ENCODE measurements at places on chromosomes 3 and 15.

- no peak for DNase-seq
Measured at GRCh38 chr15:49831206-49831965, 210.5 kb downstream of the DTWD1 start.

DNA sequence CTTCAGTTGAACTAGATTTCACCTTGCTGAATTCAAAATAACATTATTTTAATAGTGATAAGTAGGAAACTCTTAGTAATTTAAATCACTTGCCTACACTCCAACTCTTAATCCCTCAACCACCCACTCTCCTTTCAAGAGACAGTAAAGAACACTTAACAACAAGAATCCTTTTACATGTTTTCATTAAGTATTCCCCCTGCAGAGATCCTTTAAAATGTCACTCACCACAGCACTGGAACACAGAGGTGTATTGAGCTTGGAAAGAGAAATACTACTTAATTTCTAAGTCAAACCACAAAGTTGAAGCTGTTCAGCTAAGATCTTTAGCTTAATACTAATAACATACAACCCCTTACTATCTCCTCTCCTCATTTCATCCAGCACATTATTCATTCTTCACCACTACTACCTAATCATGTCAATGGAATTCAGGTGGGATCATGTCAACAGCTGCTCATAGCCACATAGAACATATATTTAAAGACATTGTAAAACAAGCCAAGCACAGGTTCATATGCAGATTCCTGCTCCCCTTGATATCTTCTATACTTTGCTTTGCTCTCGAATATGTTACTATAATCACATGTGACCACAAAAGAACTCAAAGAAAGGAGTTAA, 40.5 kb downstream of the IMPG2 start:
- no peak for DNase-seq

DNA sequence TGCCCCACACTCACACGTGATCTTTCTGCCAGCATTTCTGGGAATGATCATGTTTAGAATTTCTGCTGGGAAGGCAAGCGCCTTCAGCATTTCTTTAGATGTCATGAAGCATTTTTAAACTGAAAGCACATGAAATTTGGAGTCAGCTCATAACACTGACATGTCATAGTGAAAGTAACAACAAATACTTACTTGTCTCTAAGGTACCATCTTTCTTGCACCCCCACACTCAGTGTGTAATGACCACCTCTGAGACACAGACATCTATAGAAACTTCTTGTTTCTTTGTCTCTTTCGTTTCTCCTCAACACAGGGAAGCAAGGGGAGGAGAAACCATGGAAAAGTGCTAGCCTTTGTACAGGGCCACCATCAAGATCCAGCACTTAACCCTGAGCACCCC, 171.7 kb downstream of the RORA start:
- DNase-seq: no peak

- DNase-seq: no peak
Measured at GRCh38 chr3:116034794-116035193, 410.5 kb downstream of the LSAMP start.

DNA sequence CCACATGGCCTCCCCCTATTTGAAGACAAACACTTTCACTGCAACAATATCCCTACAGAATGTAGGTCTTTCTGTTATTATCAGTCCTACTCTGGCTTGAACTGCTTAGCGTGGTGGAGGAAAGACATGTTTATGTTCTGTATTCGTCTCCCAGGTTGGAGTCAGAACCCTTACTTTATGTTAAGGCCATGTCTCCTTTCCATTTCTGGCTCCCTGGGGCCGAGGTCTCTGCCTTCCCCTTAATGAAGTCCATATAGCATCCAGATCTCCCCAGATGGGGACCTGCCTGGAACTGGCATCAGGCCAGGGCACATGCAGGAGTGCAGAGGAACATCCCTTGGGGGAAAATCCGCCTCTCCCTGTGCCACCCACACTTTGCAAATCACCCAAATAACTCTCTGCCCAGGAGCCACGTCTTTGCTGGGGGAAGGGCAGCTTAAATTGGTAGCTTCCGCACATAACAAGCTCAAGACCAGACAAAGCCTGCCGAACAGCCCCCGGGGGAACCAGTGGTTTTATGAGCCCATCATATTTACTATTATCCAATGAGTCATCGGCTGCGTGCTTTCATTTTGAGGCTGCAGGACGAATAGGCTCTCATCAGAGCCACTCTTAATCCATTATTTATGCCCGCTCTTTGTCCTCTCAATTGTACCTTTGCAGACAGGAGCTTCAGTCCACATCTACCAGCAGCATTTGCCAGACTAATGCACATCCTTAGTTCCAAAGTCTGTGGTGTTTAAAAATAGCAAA, 237.0 kb downstream of the UACA start:
- no peak for DNase-seq

DNA sequence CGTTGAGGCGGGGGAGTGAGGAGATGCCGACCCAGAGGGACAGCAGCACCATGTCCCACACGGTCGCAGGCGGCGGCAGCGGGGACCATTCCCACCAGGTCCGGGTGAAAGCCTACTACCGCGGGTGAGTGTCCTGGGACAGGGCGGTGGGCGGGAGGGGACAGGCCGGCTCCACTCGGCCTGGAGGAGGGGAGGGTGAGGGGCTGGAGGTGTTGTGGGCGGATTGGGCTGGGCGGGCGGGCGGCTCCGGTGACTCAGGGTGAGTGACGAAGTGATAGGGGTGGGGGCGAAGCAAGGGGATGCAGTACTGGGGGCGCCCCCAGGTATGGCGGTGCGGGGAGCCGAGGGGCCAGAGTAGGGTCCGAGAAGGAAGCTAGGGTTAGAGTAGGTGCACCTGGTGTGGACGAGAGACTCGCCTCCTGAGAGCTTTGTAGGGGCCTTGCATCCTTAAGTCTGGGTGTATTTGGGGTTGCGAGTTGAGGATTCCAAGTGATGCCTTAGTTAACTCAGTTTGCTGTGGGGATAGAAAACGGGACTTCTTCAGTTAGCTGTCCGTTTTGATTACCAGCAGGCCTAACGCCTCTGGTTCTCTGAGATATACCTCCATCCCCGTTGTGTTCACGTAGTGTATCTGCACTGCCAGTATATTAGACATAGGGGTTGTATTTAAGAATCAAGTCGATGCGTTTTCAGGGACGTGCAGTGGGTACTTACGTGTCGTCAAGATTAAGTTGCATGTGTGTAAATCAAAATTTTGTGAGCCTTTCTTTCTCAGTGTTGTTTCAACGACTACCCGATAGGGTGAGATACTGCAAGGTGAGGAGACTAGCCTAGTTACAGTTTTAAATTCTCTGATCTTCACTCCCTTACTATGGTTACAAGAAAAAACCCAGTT, 670 bp downstream of the PRKCI start:
- peak; percentile 2 for DNase-seq

- DNase-seq: no peak
Measured at GRCh38 chr15:45435124-45435903, 57.0 kb upstream of the GATM start.

- DNase-seq: no peak
Measured at GRCh38 chr15:50531163-50531562, 15.3 kb downstream of the USP50 start.

- DNase-seq: peak; percentile 15
Measured at GRCh38 chr3:176514297-176514696, 683.0 kb downstream of the TBL1XR1 start.

- no peak for DNase-seq
Measured at GRCh38 chr3:19216669-19217337, 68.5 kb downstream of the KCNH8 start.

GRCh38 chr3:132399054-132399929, 18.0 kb upstream of the DNAJC13 start:
- DNase-seq: peak; percentile 15

DNA sequence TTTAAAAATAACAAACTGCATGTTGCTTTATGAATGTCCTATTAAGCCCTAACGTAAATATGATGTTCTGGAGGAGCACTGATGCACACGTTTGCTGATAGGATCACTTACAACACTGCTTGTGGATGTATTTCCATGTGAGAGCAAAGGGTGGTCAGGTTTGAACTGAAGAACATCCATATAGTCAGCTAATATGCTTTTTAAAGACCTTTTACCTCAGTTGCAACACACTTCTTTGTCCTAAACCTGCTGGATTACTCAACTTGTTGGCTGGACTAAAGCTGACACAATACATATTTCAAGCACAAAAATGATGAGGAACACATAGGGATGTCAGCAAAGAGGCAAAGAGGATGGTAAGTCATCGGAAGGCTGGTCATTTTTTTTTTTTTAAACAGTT, 186.6 kb downstream of the TIGIT start:
- no peak for DNase-seq

GRCh38 chr3:11509173-11510000, 134.3 kb downstream of the VGLL4 start:
- DNase-seq: no peak

DNA sequence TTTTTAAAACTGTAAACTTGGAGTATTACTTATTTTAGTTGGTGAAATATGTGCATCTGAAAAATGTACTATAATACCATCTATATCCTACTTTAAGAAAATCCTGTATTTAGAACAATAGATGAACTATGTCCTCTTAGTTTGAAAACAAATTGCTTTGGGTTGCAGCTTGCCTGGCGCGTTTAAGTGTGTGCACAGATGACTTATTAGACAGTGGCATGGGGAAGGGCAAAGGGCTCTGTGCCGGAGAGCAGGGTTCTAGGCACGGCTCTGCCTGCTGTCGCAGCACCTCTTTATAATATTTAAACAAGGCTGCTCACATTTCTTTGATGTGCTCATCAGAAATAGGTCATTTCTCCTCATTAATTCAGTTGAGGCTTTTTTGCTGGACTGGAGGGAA, 10.0 kb downstream of the PXK start:
- no peak for DNase-seq

- no peak for DNase-seq
Measured at GRCh38 chr3:156582532-156583183, 27.7 kb upstream of the SSR3 start.

GRCh38 chr3:189494632-189495031, 136.6 kb upstream of the TP63 start:
- DNase-seq: no peak

GRCh38 chr15:79562899-79563298, 130.8 kb downstream of the MINAR1 start:
- no peak for DNase-seq

- no peak for DNase-seq
Measured at GRCh38 chr3:99551520-99551919, 86.9 kb upstream of the COL8A1 start.

DNA sequence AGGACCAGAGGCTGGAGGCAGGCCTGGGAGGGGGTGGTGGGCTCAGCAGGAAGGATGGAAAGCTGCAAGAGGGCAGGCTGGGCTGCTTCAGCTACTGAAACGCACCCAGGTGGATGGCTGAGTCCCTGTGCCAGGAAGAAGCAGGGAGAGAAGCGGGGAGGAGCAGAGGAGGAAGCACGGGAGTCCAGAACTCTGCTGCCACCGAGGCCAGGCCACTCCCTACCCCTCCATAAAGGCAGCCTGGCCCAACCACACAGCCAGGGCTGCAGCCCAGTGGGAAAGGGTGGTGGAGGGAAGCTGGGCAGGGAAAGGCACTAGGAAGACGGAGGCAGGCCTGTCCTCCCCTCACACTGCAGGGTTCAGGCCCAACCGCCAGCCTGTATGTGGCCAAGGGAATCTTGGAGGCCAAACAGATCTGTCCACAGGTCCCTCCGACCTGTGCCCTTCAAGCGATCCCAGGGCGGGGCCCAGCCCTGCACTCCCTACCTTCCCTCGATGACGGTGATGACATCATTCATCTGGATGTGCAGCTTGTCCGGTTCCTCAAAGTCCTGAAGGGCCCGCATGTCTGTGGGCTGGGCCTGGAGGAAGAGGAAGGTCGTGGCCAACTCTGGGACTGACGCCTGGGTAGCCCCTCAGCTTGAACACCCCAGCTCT, 30.5 kb downstream of the TNK2 start:
- no peak for DNase-seq

DNA sequence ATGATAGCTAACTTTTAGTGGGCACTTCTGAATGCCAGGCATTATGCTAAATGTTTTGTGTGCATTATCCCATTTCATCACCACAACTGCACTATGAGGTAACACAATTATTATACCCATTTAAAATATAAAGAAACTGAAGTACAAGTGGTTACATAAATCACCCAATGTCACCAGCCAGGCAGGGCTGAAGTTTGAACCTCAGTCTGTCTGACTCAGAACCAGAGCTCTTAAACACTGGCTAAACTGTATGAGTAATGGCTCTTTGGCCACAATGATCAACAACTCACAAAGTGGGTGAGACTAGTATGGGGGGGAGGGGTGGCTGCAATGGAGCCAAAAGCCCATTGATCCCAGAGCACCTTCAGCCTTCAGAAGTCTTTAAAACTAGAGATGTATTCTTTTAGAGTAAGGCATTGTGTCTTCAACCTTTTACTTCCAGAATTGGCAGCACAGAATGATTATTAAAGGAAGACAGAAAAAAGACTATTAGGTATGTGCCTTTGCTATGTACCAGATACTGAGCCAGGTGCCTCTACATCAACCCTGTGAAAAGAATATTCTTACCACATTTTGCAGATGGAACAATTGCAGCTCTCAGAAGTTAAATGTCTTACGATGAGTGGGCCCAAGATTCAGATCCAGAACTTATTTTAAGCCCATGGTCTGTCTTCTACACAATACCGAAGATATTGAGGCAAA, 166.9 kb downstream of the UACA start:
- DNase-seq: no peak

DNA sequence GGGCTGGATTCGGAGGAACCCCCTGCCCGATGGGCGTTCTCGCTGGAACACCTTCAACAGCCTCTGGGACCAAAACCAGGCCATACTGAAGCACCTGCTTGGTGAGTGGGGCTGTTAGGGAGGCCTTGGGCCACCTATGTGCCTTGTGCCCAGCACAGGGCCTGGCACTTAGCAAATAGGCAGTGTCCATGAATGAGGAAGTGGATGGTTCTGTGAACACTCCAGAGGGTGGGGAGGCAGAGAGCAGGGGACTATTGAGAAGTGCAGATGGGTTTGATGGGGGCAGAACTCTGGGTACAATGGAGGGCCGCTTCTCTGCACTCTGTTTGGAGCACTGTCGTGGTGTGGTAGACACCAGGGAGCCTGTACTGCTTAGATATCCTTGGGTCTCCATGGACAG, 1.5 kb downstream of the ECE2 start:
- no peak for DNase-seq

- DNase-seq: no peak
Measured at GRCh38 chr3:88141458-88142083, 8.2 kb upstream of the C3orf38 start.

DNA sequence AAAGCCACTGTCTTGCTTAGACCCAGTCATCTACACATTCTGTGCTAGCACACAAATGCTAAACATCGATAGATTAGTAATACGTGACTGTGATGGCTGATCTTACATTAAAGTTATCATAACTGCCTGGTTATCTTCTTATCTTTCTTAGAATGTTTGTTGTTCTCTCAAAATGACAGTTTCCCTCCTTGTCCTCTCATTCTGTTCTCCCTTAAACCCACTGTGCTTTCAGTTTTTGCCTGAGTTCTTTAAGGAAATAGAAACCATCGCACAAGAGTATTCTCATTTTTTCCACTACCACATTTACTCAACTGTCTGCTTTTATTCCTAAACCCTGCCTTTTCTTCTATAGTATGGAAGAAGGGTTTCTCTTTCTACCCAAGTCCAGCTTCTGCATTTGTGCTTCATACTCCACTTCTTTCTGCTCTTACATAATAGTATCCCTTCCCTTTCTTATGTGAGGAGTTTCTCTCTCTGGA, 17.1 kb downstream of the STX19 start:
- no peak for DNase-seq

Measured in stimulated activated CD4-positive, alpha-beta T cell treated with anti-CD3 and anti-CD28 coated beads, Interleukin-2, amount 100 ng/mL, for 48 hours (primary cell).